MCF 10A (cell line): ENCODE measurements at places on chromosomes 1 and 21. TPM values are rescaled to one million over a fixed set of nuclear protein-coding genes. Genes with fewer than 3 reads are reported as not detected.
A peak's percentile ranks its signal among the peaks of the same experiment; 100 is the strongest.

ADAMTS5 gene
- 0.10 TPM in 1 of 2 replicates, not detected in the other for total RNA-seq

- peaks cover 53% of the 10 kb centered on the region for H3K36me3 ChIP-seq
- DNase-seq: peak; percentile 99
- no peak within 1 kb of the TSS for H3K27ac ChIP-seq
- H3K27me3 ChIP-seq: no peaks in the 10 kb centered on the region
- H3K4me1 ChIP-seq: peaks cover 40% of the 10 kb centered on the region
- H3K4me3 ChIP-seq: no peak within 1 kb of the TSS
These were observed at the start of gene SHC1 for GRCh38 chr1:154970631-154971340. Gene SHC1 (minus strand): TSS chr1:154970747. CDS start chr1:154970526, 221 bp downstream.

NTRK1 gene
- total RNA-seq: 0.15 and 0.33 TPM in 2 replicates

XPR1 gene
- total RNA-seq: 38.6 and 39.7 TPM in 2 replicates

TNFRSF14 gene
- 4.2 and 4.6 TPM in 2 replicates for total RNA-seq

GRCh38 chr1:207893737-207894582, 17.0 kb downstream of the CD34 start:
- H3K27ac ChIP-seq: no peak overlapping the region
- no peaks in the 10 kb centered on the region for H3K27me3 ChIP-seq
- DNase-seq: no peak
- H3K36me3 ChIP-seq: no peaks in the 10 kb centered on the region

PARK7 gene
- 419 and 450 TPM in 2 replicates for total RNA-seq

GRCh38 chr1:32241001-32241763, 5.8 kb upstream of the FAM167B start:
- no peaks in the 10 kb centered on the region for H3K27me3 ChIP-seq
- peaks cover 6% of the 10 kb centered on the region for H3K4me1 ChIP-seq
- peak overlapping the region; percentile 68 for H3K4me3 ChIP-seq
- H3K27ac ChIP-seq: no peak overlapping the region
- H3K36me3 ChIP-seq: no peaks in the 10 kb centered on the region

DNA sequence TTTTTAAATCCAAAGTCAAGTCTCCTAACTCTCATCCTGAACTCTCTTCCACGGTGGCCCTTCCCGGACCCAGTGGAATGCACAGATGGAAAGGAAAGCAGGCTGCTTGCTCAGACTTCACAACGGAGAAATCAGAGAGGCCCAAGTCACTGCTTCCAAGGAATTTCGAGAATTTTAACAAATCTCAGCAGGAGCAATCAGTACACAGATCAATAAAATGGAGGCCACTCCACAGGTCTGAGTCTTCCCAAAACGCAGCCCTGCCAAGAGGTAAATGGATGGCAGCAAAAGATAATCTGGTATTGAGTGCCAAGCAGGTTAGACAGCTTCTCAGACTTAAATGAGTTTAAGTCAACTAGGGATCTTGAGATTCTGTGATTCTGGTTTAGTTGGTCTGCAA, 81.1 kb upstream of the TIAM1 start:
- no peak overlapping the region for H3K27ac ChIP-seq
- no peak overlapping the region for H3K4me3 ChIP-seq
- DNase-seq: no peak
- H3K4me1 ChIP-seq: no peaks in the 10 kb centered on the region

DNA sequence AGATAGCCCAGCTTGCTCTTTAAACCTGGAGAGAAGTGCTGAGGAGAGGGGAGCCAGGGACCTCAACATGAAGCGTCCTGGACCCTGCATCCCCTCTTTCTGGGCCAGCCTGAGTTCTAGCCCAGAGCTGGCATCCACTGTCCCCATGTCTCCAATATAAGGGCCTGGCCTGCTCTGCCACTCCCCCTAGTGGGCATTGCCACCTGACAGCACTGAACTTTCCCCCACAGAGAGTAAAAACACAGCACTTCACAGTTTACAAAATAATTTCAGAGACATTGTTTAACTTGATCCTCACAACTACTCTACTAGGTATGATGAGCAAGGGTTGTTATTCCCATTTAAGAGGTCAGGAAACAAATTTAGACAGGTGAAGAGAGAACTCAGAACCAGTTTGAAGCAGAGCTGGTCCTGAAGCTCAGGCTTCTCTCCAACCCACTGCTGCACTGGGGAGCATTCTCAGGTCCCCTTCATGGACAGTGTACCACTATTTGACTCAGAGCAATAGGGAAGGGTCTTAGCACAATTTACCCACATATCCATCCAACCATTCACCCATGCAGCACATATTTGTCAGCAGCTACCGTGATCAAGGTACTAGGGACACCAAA, 151.2 kb downstream of the DMRTA2 start:
- no peak overlapping the region for H3K27ac ChIP-seq
- no peak overlapping the region for H3K4me3 ChIP-seq
- H3K4me1 ChIP-seq: no peaks in the 10 kb centered on the region
- peaks cover 35% of the 10 kb centered on the region for H3K27me3 ChIP-seq

GRCh38 chr1:205936311-205936710, 6.9 kb downstream of the SLC26A9 start:
- H3K36me3 ChIP-seq: no peaks in the 10 kb centered on the region
- H3K4me1 ChIP-seq: peaks cover 49% of the 10 kb centered on the region
- peak; percentile 95 for DNase-seq
- H3K4me3 ChIP-seq: peak overlapping the region; percentile 2
- H3K27me3 ChIP-seq: peaks cover 56% of the 10 kb centered on the region

DNA sequence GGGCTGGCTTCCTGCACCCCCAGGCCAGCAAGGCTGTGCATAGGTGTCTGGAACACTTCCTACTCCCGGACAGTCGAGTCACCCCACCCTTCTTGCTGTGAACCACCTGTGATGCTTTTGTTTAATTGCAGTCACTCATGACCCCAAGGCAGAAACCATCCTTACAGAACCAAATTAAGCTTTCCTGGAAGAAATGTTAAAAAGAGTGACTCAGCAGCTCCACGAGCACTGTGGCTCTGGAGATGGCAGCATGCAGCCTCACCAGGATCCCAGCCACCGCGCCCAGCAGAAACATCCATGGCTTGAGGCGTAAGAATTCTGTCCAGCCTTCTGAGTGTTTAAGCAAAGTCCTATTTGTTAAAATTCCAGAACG, 28.8 kb downstream of the SNAP47 start:
- H3K27ac ChIP-seq: peak overlapping the region; percentile 87
- no peaks in the 10 kb centered on the region for H3K27me3 ChIP-seq
- peak overlapping the region; percentile 34 for H3K4me3 ChIP-seq
- DNase-seq: peak; percentile 90

CACHD1 gene
- 2.9 and 3.9 TPM in 2 replicates for total RNA-seq

- no peaks in the 10 kb centered on the region for H3K27me3 ChIP-seq
- peaks cover 57% of the 10 kb centered on the region for H3K36me3 ChIP-seq
These were observed 381 bp downstream of the TXNIP start for GRCh38 chr1:145995964-145996432.

DNA sequence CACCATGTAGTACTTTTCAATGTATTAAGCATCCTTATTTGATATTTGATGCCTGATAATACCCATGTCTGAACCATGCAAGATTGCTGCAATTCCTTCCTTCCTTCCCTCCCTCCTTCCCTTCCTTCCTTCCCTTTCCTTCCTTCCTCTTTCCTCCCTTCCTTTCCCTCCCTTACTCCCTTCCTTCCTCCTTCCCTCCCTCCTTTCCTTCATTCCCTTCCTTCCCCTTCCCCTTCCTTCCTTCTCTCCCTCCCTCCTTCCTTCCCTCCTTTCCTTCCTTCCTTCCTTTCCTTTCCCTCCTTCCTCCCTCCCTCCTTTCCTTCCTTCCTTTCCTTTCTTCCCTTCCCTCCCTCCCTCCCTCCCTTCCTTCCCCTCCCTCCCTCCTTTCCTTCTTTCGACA, 29.7 kb upstream of the TMEM52 start:
- peaks cover 24% of the 10 kb centered on the region for H3K27me3 ChIP-seq
- no peak overlapping the region for H3K4me3 ChIP-seq
- no peaks in the 10 kb centered on the region for H3K4me1 ChIP-seq
- DNase-seq: no peak

- no peaks in the 10 kb centered on the region for H3K27me3 ChIP-seq
- H3K36me3 ChIP-seq: no peaks in the 10 kb centered on the region
- H3K4me3 ChIP-seq: no peak overlapping the region
- no peak for DNase-seq
These were observed 75.4 kb downstream of the ETS2 start for GRCh38 chr21:38881131-38881530.
